ENCODE measurements at places on chromosomes 11 and 22. TPM values are rescaled to one million over a fixed set of nuclear protein-coding genes. Genes with fewer than 3 reads are reported as not detected.

MEI1 gene
- total RNA-seq, result 36.8 TPM

MMP10 gene
- not detected for total RNA-seq

THYN1 gene
- 75.5 TPM for total RNA-seq

LGALS12 gene
- total RNA-seq, result not detected

BSCL2 gene
- 28.0 TPM for total RNA-seq

TMEM86A gene
- total RNA-seq, result 0.09 TPM

OR2AG2 gene
- total RNA-seq, result 0.26 TPM

CCDC116 gene
- 0.23 TPM for total RNA-seq

OR5B2 gene
- not detected for total RNA-seq

ENTHD1 gene
- total RNA-seq, result 0.59 TPM

KCNJ5 gene
- not detected for total RNA-seq

PACSIN3 gene
- total RNA-seq, result 5.9 TPM

B4GALNT4 gene
- 3.8 TPM for total RNA-seq

VPREB1 gene
- total RNA-seq, result not detected

IGLL1 gene
- total RNA-seq, result not detected

PLAAT2 gene
- total RNA-seq, result not detected

GRCh38 chr22:36764641-36765040, 11.3 kb downstream of the IFT27 start:
- no peak for DNase-seq

- DNase-seq, result no peak
These were observed 46.3 kb upstream of the RAPSN start for GRCh38 chr11:47495011-47495855.

GRCh38 chr11:11243590-11244469, 109.2 kb downstream of the CSNK2A3 start:
- DNase-seq, result peak; percentile 43

- DNase-seq, result no peak
These were observed 26.8 kb upstream of the TSKU start for GRCh38 chr11:76756341-76756741.

DNA sequence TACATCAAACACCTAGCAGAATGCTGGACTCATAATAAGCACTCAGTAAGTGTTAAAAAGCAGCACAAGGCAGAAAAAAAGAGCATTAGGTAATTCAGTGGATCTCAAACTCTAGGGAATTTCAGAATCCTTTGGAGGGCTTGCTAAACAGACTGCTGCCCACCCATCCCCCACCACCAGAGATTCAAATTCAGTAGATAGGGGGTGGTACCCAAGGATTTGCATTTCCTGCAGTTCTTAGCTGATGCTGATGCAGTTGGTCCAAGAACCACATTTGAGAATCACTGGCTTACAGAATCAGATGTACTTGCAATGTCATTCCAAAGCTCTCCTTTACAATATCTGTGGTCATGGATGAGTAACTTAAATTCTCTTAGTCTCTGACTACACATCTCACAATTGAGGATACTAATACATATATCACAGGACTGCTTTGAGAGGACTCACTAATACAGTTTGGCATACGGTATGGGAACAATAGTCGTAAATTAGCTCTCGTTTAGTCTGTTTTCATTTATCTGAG, 664.5 kb downstream of the KCNA4 start:
- no peak for DNase-seq

DNA sequence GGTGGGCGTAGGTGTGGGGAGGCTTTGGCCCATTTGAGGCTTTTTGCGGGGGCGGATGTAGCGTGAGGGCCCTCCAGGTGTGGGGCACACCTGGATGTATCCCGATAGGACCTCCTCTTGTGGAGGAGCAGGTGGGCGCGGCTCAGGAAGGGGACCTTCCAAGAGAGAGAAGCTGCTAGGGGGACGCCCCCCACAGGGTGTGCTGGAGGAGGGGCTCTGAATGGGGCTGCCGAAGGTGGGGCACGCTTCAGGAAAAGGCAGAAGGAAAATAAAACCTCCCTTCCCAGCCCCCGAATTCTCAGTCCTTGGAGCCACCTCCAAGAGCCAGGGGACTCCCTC, 621 bp downstream of the SGSM1 start:
- no peak for DNase-seq

- DNase-seq, result no peak
These were observed 26.3 kb downstream of the PTDSS2 start for GRCh38 chr11:476416-476815.

- DNase-seq, result no peak
These were observed 35.3 kb downstream of the PPM1F start for GRCh38 chr22:21917181-21917958.

- peak; percentile 7 for DNase-seq
These were observed 11.3 kb upstream of the MS4A7 start for GRCh38 chr11:60367009-60367408.

GRCh38 chr22:39765046-39765445, 128.5 kb downstream of the ENTHD1 start:
- no peak for DNase-seq

- peak; percentile 91 for DNase-seq
These were observed 8.6 kb downstream of the MRPL11 start for GRCh38 chr11:66429983-66430602.

DNA sequence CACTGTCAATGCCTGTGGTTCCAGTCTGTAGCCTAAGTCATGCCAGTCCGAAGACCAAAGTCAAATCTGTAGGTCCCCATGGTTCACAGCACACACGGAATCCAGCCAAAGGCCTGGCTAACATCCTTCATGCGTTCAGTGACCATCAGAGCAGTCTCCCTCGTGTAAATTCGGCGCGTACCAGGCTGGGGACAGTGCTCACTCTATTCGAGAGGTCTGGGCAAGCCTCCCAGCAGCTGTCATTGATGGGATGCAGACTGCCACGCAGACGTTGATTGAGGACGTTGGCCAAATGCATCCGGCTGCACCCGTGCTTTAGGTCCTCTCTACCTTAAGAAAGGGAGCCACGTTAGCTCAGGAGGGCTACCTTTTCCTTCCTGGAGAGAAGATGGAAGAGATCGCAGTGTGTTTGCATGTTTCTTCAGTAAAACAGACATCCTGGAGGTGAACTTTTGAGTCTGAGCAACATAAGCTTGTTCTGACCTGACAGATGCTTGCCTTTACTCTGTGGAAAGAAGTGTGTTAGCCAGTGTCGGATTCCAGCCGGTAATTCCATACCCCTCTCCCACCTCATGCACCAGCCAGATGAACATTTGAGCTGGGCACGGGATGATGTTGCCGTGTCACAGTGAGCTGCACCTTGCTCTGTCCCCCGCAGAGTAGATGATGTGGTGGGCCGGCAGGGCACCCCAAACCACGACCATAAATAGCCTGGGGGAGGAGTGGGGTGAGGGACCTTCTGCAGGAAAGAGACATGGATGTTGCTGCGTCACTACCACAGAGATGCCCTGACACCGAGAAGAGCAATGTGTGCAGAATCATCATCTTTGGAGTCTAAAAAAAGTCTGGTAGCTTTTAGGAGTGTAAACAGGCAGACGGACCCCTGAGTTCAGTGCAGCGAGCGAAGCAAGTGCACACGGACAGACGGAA, 12.2 kb downstream of the CTTN start:
- no peak for DNase-seq

- DNase-seq, result peak; percentile 15
These were observed 67.2 kb downstream of the CCDC83 start for GRCh38 chr11:85922367-85922766.

DNA sequence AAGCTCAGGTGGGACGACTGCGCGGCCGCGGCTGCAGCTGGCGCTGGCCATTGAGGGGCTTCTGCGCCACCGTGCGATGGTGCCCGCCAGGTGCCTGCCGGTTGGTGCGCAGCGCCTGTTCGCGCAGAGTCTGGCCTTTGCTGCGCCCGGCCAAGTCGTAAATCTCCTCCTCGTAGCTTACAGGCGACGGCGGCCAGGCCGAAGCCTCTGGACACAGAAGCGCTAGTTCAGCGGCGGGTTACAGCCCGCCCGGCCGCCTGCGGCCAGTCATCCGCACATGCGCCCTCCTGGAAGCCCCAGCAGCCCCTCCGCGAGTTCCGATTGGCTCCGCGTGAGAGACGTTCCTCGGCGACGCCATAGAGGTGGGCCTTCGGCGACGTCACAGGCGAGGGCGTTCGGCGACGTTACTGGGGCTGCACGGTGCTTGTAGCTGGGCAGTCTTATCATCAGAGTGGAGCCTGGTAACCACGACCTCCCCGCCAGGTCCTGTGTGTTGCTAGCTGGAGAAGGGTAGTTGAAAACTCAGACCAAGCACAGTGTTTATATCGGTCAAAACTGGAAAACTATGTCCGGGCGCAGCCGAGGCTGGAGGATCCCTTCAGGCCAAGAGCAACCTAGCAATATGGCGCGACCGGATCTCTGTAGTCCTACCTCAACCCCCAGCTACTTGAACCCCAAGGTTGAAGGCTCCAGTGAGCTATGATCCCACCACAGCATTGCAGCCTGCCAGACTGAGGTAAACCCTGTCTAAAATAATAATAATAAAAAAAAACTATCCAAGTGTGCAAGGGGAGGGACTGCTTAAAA, 265.7 kb downstream of the OR4C45 start:
- no peak for DNase-seq

DNA sequence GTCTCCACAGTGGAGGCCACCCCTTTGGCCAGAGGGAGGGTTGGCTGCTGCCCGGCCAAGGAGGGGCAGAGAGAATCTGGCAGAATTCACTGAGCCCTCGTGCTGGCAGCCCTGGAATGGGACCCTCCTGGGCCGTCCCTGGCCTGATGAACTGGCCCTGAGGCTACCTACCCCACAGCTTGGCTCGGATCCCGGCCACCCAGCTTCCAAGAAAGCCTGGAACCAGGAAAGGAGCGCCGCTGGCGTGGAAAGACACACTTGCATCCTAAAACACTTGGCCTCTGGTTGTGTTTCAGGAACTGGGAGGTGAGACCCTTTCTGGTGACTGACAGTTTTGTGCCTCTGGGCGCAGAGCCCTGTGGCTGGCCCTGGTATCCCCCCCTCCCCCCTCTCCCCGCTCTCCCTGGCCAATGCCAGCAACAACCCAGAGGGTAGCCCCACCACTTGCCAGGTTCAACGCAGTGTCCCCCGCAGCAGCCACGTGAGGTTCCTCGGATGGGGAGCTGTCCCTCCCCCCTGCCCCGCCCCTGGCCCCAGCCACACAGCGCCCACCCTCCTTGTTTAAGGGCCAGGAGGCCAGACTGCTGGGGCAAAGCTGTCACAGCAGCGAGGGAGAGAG, 693 bp downstream of the NFAM1 start:
- DNase-seq, result no peak

GRCh38 chr11:128701086-128701485, 7.2 kb downstream of the FLI1 start:
- DNase-seq, result no peak

GRCh38 chr11:112634551-112634950, 326.7 kb upstream of the NCAM1 start:
- DNase-seq, result no peak

- no peak for DNase-seq
These were observed 91.4 kb downstream of the CSNK2A3 start for GRCh38 chr11:11261629-11262028.

- no peak for DNase-seq
These were observed at the start of gene PCF11 for GRCh38 chr11:83156996-83157593. TSS of gene PCF11 (plus strand) at chr11:83157131. CDS start at chr11:83157440, 309 bp downstream.

- no peak for DNase-seq
These were observed 67.3 kb downstream of the LRRC32 start for GRCh38 chr11:76603202-76603601.

DNA sequence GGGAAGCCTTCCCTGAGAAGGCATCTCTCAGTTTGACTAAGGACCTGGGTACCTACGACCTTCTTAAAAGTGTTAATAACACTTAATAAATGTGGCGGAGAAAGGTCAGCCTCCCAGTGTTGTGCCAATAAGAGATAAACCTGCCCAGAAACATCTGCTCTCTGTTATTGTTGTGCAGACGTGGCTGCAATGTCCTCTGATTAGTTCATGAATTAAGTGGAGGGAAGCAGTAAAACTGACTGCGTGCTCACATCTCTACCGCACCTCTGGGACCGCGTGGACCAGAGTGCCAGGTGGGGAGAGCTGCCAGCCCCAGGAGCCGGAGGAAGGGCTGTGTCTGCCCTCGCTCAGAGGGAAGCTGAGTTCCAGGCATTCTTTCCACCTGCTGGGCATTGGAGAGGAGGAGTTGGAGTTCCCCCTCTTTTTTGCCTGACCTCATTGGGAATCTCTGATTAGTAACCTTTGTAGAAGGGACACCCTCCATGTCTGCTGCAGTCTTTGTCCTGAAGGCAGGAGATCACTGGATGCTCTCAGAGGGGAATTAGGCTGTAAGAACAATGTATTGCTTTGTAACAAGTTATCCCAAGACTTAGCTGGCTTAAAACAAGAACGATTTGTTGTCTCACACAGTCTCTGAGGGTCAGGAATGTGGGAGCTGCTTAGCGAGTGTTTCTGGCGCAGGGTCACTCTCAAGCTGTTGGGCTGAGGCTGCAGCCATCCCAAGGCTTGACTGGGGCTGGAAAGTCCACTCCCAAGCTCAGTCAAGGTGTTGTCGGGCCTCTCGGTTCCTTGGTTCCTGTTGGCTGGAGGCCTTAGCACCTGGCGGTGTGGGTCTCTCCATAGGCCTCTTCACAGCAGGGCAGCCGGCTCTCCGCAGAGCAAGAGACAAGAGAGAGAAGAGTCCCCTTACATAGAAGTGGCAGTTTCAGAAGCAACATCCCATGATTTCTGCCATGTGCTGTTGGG, 247.6 kb upstream of the TBCEL start:
- DNase-seq, result no peak

DNA sequence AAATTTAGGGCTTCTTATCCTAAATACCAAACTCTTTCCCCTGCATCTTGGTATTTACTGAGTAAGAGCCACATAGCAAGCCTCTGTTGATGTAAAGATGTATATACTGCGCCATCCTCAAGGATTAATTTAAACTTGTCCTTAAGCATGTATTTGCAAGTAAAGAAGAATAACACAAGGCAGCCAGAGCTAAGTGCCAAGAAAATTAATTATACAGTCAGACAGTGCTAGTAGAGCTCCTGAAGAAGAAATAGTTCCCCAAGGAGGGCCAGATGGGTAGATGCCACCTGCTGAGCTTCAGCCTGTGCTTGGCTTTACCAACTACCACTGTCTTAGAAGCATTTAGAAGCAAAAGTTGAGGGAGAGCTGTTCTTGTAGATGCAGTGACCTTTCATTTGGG, 470.0 kb downstream of the BUD13 start:
- DNase-seq, result no peak

DNA sequence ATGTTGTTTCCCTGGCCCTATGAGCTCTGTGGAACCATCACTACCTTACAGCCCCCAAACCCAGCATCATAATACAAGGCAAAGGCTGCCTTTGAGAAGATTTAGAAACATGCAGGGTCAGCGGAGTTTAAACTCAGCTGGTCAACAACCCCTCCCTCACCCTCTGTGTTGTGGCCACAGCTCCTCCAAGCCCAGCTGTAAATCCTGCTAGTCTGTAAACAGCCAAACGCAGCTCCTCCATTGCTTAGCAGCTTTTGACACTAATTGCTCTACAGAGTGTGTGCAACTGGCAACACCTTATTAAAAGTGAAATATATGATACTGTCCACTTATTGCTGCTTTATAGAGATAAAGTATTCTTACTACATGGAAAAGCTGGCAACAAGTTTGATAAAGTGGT, 29.1 kb downstream of the OPCML start:
- DNase-seq, result no peak
